Astrocyte of the spinal cord (primary cell): ENCODE measurements at places on chromosomes 2 and 18.
A peak's percentile ranks its signal among the peaks of the same experiment; 100 is the strongest.

DNA sequence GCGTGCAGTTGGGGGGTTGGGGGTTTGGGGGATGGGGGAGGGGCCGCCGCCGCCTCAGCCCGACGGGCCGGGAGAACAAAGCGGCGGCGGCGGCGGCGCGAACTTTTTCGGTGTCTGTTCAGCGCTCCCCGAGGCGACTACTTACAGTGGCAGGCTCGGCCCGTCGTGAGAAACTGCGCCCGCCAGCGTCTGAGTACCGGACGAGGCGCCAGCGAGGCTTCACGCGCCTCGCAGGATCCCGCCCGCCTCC is 172 bp downstream of the PRKD3 start:
- peak; percentile 78 for DNase-seq

DNA sequence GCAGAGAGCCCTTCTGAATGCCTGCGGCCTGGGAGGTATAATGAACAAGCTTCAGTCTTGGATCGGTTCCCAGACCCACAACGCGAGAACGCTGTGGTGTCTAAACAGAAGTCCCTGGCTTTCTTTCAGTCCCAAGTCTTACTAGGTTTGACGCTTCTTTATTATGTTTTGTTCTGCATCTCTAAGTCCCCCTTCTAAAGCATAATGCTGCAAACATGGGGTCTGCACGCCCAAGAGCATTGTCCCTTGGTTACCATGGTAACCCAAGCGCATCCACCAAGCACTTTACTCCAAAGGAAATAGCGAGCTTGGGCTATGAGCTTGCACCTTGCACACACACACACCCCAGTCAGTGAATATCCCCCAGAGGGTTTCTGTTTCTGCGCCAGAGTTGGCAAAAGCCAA is 193.7 kb downstream of the INO80D start:
- peak; percentile 79 for DNase-seq

- DNase-seq, result no peak
Measured at GRCh38 chr2:170501421-170502043, 213.6 kb upstream of the SP5 start.

DNA sequence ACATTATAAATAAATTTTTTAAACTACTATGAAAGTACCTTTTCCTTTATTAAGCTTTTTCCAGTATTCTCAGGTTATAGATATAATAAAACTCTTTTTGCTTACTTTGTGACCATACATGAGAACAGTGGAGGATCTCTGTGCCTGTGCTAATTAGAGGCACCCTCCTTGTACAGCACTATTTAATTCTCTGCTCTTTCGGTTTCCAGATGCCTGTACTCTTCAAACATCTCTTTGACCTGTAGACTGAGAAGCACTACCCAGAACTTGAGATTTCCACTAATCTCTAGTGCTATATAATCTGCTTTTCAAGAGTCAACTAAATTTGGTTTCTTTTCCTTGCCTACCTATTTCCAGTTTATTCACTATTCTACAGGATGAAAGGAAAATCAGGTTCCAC is 131.1 kb downstream of the GULP1 start:
- no peak for DNase-seq

- peak; percentile 60 for DNase-seq
Measured at GRCh38 chr2:164479460-164479859, 141.8 kb downstream of the GRB14 start.

DNA sequence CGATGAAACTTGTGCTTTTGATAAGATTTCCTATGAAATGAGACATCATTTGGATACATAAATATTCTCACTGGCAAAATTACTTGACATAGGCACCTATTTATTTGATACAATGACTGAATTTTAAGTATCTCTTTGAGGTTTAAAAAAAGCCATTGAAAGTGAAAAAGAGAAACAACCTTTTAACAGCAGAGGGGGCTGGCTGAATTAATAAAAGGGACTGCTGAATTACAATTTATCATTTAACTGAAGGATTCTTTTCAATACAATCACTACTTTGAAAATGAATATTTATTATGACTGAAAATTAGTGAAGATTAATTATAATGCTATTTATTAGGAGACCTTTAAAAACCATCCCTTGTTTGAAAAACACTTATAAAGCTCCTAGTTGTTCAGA is 335.3 kb downstream of the DLGAP1 start:
- no peak for DNase-seq
